ENCODE measurements at places on chromosomes 12 and 14.

GRCh38 chr12:1660304-1661187 lies 30.3 kb upstream of the ADIPOR2 start:
- DNase-seq, result peak; percentile 59

GRCh38 chr12:19829100-19829853 lies 390.0 kb downstream of the AEBP2 start:
- no peak for DNase-seq

DNA sequence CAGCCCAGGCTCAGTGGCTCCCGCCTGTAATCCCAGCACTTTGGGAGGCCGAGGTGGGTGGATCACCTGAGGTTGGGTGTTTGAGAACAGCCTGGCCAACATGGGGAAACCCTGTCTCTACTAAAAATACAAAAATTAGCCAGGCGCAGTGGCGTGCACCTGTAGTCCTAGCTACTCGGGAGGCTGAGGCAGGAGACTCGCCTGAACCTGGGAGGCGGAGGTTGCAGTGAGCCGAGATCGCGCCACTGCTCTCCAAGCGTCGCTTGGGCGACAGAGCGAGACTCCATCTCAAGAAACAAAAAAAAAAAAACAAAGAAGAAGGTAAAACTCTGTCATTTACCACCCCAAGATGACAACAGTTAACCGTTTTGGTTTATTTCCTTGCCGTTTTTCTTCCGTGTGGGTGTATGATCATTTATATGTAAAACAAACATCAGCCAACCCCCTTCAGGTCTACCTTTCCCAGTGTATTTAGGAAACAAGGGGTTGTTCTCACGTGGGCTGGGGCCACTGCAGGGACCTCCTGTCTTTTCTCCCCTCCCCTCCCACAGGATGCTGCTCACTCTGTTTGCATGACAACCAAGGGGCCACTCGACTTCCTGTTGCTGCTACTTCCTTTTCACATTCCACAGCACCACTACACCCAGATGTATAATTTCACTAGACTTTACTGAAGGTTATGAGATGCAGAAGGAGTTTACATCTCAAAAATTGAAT lies 13.6 kb downstream of the TTC9 start:
- DNase-seq, result peak; percentile 78

DNA sequence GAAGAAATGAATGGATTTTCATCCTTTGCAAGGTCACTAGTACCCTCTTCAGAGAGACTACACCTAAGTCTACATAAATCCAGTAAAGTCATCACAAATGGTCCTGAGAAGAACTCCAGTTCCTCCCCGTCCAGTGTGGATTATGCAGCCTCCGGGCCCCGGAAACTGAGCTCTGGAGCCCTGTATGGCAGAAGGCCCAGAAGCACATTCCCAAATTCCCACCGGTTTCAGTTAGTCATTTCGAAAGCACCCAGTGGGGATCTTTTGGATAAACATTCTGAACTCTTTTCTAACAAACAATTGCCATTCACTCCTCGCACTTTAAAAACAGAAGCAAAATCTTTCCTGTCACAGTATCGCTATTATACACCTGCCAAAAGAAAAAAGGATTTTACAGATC lies 40.8 kb downstream of the SPATA7 start:
- DNase-seq, result no peak

- DNase-seq, result peak; percentile 61
Observed at GRCh38 chr14:75286313-75286712, 7.7 kb downstream of the FOS start.

DNA sequence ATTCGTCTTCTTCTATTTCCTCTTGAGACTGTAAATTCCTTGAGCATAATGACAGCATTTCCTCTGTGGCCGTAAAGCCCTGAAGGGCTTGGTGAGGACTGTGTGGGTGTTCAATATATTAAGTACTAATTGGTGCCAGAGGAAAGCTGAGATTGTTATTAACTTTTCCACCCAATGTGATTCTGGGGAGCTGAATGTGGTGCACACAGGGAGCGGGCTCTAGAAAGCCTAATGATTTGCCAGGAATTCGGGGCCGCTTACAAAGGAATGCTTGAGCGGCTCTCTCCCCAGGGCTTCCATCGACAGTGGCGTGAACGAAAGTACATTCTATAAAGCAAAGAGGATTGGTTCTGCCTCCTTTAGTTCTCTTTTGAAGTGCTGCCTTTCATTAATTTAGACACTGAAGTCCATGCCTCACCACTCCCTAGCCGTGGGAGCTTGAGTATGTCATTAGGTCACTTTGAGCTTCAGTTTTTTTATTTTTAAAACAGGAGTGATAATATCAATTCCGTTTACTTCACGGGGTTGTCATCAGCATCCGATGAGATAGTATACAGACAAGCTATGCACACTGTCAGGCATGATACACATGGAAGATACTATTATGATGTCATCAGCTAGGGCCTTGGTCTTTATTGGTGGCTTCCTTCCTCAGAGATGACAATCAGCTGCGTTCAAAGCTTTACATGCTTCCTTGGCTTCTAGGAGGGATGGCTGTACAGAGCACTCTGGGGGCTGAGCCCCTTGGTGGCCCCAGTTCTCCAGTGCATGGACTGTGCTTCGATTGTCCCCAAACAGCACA lies 11.0 kb upstream of the GSG1 start:
- DNase-seq, result no peak

- DNase-seq, result peak; percentile 22
Observed at GRCh38 chr12:117189725-117190209, 503 bp downstream of the FBXO21 start.

- no peak for DNase-seq
Observed at GRCh38 chr12:114875313-114875712, 191.3 kb upstream of the TBX3 start.

- no peak for DNase-seq
Observed at GRCh38 chr14:54291491-54292191, 105.2 kb upstream of the CDKN3 start.

GRCh38 chr12:26203167-26203780 lies 7.9 kb downstream of the SSPN start:
- DNase-seq, result no peak

DNA sequence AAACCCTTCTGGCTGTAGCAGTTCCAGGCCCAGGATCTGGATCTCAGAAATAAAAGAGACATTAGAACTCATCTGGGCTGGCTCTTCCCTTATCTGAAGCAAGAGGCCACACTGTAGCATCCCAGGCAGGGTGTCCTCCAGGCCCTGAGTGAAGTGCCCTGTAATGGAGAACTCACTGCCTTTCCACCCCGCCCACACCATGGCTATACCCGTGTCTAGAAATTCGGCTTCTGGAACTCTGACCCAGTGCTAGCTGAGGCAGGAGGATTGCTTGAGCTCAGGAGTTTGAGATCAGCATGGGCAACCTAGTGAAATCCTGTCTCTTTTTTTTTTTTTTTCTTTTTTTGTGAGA lies 23.5 kb upstream of the PLEKHG3 start:
- no peak for DNase-seq
